SIG-M5 (cell line): ENCODE measurements at places on chromosomes 3 and 15.

DNA sequence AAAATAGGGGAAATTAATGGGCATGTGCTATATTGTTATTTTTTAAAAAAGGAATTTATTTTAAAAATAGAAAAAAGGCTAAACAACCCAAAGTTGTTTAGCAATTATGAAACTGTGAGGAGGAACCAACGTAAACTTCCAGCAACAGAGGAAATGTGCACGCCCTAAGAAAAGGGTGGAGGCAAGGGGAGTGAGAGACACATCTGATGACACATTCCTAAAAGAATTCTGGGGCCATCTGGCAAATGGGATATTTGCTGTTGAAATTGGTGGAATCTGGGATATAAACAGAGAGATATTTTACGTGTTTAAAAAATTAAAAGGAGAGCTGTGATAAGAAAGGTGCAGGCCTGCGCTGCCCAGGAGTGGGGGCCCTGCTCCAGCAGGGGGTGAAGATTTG, 50.8 kb upstream of the MUC13 start:
- no peak for DNase-seq

GRCh38 chr15:81330366-81331090, 6.6 kb upstream of the STARD5 start:
- DNase-seq = no peak

DNA sequence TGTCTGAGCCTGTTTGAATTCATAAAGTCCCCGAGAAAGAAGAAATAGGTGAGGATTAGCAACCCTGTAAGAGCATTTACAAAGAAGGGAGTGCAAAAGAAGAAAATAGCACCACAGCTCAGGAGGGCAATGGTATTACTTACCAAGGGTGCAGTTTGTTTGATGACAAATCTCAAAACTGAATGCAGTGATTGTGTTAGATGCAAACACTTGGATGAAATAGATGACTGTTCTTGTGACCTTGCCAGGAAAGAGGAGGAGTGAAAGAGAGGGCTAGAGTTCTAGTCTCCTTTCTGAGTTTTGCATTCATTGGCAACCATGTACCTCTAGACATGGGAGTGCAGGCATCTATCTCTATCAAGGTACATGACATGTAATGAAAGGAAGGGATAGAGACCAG, 1030.8 kb upstream of the CFAP20DC start:
- no peak for DNase-seq

GRCh38 chr3:194282436-194283122, 68.5 kb downstream of the CPN2 start:
- DNase-seq = no peak

DNA sequence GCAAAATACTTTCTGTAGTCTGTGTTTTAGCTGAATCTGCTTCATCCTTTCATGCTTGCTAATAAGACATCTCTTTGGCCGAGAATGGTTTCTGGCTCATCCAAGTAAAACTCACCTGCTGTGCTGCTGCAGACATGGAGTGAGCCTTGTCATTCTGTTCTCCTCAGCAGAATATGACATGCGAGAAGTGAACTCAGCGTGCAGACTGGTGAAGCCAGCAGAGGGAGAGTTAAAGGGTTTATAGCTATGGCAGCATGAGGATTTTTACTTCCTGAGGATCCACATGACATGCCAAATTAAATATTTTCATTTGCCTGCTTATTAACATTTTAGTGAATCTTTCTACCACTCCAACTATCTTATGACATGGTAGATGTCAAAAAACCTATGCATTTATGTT, 658.4 kb upstream of the NECTIN3 start:
- no peak for DNase-seq
